ENCODE measurements at places on chromosomes 4 and X.

GRCh38 chr4:169859366-169860216 lies 101.8 kb upstream of the HPF1 start:
- no peak for DNase-seq

GRCh38 chr4:37540486-37540885 lies 145.7 kb downstream of the RELL1 start:
- peak; percentile 12 for DNase-seq

DNA sequence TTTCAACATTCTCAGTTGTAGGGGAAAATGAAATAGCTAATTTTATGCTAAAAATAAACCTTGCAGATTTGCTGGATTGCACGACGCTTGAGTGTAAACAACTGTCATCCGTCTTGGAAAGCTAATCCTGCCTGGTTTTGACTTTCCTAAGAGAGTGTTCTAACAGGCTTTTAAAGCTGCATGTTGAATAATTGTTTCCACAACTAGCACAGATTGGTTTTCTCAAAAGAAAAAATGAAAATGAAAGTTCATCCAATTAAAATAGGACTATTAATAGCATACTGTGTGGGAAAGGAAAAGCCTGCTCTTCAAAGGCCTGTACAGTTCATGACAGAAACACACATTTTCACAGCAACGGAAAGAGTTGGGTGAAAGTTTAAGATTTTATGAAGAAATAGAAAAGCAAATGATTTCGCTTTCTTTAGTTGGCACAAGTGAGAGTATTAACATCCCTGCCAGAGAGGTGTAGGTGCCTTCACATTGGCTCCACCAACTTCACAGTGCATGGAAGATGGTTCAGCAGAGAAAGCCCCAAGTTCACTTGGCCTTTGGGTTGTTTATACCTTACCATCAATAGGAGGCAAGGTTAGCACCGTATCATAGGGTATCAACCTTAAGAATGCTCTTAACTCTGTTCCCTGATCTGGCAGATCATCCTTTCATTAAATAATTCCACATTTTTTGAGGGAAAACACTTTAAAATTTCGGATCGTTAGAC lies 140.0 kb upstream of the GUCY1A1 start:
- no peak for DNase-seq

GRCh38 chr4:182929296-182929695 lies 12.1 kb upstream of the DCTD start:
- no peak for DNase-seq

DNA sequence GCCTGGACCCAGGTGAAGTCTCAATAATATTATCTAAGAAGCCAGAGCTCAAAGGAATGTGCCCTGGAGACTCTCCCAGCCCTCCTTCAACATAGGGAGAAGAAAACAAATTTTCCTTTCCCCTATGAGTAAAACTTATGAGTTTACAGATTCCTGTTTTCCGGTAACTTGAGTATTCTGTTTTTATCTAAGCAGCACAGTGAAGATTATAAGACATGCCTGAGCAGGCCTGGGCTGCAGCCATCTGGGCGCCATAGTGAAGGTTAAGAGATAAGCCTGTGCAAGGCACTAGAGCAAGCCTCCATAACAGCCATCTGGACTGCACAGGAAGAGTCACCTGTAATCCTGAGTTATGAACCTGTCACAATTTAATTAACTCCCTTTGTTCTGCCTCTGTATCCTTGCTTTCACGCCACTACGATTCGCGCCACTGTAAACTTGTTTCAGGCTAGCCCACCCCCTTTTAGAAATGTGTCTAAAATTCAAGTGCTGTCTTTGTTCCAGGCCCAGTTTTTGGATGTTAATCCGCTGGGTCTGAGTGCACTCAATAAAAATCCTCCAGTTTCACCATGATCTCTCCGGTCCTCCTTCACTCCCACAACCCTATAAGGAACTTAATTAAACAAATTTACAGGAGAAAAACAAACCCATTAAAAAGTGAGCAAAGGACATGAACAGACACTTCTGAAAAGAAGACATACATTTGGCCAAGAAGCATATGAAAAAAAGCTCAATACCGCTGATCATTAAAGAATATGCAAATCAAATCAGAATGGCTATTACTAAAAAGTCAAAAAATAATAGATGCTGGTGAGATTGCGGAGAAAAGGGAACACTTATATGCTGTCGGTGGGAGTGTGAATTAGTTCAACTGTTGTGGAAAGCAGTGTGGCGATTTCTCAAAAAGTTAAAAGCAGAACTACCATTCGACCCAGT lies 189.5 kb downstream of the APBB2 start:
- no peak for DNase-seq

Measured in NCI-H526 (cell line).